Stimulated activated CD4-positive, alpha-beta T cell treated with anti-CD3 and anti-CD28 coated beads, Interleukin-4, amount 100 ng/mL, for 1 hour (primary cell): ENCODE measurements at places on chromosomes 1 and 21.

DNA sequence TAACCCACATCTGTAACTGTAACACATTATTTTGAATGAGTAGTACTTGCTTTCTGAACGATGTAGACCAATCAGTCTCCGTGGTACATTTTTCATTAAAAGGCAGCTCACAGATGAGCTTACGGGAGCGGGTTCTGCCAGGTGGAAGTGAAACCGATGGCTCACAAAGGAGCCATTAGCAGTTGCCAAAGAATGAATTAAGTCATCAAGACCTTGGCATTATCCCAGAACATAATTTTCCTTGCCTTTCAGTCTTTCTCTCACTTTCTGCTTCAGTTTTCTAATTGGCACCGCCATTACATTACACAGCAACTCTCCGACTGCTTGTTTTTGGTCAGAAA, 33.5 kb upstream of the UTS2 start:
- DNase-seq: no peak

DNA sequence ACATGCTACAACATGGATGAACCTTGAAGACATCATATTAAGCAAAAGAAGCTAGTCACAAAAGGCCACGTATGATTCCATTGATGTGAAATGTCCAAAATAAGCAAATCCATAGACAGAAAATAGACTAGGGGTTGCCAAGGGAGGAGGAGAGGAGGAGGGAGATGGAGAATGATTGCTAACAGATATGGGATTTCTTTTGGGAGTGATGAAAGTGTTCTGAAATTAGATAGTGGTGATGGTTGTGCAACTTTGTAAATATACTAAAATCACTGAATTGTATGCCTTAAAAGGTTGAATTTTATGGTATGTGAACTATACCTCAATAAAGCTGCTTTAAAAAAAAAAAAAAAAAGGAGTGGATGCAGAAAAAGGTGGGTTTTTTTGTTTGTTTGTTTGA, 7.6 kb downstream of the CLSTN1 start:
- no peak for DNase-seq

- DNase-seq: peak; percentile 57
Observed at GRCh38 chr1:208132287-208132882, 111.8 kb downstream of the PLXNA2 start.

DNA sequence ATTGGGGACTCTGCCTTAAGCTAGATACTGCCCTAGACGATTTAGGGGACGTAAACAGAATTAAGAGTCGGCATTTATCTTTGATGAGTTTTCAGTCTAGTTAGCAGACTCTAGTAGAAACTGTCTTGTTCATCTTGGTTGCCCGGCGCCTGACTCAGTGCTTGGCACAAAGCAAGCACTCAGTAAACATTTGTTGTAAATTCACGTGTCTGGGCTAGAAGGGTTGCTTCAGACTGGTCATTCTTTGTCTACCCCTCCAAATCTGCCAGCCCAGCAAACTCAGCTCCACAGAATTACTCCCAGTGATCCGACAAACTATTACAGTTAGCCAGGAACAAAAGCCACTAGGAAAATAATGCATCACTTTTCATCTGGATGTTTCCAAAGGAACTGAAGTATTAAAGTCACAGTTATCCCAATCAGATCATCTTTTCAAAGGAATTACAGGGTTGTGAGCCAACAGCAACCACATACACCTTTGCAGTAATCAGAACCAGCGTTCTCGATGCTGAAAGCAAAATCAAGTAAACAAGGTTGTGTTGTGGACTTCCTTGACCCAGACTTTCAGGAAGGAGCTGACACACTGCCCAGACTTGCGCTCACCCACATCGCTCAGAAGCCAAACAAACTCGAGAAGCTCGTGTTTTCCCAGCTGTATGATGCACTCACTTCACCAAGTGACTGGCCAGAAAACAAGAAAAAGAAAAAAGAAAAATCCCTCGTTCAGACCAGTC, 66.5 kb upstream of the GADD45A start:
- no peak for DNase-seq

DNA sequence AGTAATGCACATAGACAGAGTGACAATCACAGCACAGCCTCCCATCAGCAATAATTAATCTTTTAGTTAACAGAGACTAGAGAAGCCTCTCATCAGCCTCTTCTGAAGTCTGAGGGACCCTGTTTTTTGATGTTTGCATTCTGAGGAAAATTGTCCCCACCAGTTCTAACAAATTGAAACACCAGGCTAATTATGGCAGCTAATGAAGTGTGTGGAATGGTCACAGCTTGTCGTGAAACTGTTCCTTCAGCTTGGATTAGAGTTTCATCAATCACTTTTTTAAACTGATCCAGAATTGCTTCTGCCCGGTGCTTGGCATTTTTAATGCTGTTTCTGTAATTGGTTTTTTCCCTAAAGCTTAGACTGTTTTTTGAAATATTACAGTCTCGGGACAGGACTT, 208.0 kb downstream of the SPATA17 start:
- no peak for DNase-seq
